Stimulated activated CD4-positive, alpha-beta T cell treated with anti-CD3 and anti-CD28 coated beads, Interleukin-2, amount 100 ng/mL, for 4 hours (primary cell): ENCODE measurements at places on chromosomes 5 and 9.

DNA sequence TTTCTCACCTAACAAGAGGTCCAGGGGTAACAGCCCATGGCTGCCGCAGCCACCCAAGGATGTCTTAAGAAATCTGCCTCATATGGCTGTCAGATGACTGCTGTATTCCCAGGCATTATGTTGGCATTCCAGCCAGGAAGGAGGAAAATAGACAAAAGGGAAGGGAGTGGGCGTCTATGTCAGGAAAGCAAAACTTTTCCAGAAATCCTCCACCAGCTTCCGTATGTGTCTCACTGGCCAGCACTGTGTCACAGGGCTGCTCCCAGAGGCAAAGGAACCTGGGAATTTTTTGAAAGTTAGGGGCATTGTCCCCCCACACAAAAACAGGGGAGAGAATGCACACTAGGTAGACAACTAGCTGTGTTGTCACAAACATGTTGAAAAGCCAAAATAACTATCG, 7.3 kb downstream of the BHMT2 start:
- no peak for DNase-seq

GRCh38 chr5:55904152-55904551, 53.0 kb downstream of the IL31RA start:
- no peak for DNase-seq

DNA sequence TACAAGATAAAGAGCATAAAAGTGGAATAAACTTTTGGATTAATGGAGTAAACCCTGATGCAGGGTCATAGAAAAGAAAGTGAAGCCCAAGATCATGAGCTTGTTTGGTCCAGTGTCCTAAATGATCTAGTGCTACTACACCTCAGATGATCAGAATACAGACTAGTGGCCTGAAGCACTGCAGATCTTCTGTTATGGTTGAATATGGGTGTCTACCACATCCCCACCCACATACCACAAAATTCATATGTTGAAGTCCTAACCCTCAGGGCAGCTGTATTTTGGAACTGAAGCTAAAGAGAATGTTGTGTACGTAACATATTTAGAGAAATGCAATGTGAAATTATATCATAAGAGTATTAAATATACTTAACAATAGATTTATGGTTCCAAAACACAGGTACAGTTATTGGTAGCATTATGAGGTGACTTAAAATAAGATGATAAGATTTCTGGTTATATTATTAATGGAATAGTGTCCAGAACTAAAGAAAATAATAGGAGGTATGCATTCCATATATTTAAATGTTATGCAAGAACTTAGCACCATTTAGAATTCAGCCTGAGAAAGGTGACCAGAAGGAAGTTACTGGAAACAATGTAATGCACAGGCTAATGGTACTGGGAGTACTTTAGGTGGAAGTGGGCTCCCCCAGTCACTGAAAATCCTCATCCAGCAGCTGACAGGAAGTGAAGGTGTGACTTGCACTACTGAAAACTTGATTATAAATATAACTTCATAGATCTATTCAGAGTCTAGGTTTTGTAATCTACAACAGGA, 1155.1 kb downstream of the TAF11L14 start:
- no peak for DNase-seq

GRCh38 chr5:133807348-133807747, 161.1 kb downstream of the C5orf15 start:
- DNase-seq, result no peak

- DNase-seq, result no peak
These were observed 357.7 kb downstream of the ARRDC3 start for GRCh38 chr5:91025449-91025848.

DNA sequence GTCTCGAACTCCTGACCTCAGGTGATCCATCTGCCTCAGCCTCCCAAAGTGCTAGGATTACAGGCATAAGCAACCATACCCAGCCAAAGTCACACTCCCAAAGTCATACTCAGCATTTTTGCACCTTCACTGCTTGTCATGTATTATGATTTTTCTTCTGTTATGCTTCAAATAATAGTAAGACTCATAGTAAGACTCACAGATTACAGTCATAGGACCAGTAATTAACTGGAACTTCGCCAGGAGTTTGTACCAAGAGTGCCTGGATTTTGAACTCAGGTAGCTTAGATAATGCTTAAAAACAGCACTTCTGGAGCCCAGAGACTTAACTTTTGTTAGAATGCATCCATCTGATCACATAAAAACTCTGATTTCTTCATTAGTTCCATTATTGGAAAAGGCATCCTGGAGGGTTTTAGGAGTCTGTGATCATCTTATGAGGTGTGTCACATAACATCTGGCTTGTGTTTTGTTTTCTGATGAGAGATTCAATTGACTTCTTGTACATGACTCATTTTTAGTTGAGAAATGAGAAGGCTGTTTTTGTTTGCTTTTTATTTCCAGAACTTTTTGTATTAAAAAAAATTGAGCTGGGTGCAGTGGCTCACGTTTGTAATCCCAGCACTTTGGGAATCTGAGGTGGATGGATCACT, 131.5 kb downstream of the ADAMTS19 start:
- no peak for DNase-seq

- DNase-seq, result no peak
These were observed 84.6 kb upstream of the SNX2 start for GRCh38 chr5:122690266-122690665.

DNA sequence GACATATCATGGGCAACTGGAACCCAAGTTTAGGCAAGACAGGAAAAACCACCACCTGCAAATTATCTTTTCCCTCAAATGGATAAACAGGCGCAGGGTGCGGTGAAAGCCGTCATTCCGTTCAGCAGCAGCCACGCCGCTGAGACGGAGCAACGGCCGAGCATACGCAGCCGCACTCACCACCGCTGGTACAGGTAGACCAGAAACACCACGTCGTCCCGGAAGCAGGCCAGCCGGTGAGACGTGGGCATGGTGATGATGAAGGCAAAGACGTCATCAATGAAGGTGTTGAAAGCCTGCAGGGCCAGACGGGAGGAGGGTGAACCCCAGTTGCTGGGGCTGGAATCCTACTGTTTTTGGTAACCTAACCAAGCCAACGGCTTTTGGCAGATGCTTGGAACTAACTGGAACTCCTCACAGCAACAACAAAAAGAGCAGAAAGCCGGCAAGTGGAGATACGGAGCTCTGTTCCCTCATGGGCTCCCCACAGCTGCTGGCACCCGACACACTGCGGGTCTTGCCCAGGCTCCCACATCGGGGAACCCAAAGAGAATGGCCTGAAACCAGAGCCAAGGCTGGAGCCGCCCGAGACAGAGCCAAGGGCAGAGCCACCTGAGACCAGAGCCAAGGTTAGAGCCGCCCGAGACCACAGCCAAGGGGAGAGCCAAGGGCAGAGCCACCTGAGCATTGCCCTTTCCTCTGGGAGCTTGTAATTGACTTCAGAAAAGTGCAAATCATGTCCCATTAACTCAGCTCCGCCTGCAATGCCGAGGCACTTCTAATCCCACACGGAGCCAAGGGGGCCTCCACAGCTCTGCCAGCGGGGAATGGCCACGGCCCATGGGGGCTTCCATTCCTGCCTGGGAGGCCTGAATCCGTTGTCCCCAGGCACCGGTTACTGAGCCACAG, 24.2 kb downstream of the CLPTM1L start:
- no peak for DNase-seq

DNA sequence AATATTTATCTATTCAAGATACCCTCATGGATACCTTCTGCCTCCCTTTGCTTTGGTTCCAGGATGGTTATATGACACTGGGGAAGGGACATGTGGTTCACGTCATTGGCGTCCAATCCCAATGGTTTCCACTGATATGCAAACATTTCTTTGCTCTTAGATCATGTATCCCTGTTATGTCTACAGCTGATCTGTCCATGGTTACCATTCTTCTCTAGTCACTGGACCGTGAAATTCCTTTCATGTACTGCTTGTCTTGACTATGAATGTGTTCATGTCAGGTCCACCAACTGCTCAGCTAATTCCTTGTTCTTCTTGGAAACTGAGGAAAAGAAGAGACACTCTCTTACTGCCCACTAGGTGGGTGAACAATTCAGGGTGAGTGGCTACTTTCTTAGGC, 391.1 kb upstream of the ZNF608 start:
- DNase-seq, result no peak

GRCh38 chr5:37834542-37835379, 5.1 kb downstream of the GDNF start:
- DNase-seq, result no peak

DNA sequence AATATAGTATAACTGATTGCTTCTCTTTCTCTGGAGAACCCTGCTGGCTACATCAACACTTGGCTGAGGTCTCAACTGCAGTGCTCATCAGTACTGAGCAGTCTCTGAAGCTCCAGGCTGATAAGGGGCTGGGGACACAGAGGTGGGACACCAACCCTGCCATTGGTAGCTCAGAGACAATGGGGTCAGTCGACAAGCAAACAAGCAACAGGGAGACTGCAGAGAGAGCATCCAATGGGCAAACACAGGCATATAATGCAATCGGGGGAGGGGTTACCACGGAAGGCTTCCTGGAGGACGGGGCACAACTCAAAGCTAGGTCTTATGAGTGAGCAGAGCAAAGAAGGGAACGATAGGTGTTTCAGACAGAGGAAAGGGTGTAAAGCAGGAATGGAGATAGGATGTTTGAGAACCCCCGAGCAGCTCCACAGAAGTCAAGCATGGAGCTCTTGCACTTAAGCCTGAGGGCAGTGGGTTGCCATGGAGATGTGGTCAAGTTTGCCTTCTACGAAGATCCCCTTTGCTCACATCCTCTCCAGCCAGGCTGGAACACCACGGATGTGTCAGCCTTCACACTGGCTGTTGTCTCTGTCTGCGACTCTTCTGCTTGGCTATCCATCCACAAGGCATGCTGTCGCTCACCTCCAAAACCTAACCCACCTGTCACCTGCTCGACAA, 21.5 kb upstream of the AKNA start:
- no peak for DNase-seq

GRCh38 chr5:176174345-176175025, 63.7 kb upstream of the SIMC1 start:
- no peak for DNase-seq

GRCh38 chr9:36128349-36128748, 8.2 kb upstream of the GLIPR2 start:
- no peak for DNase-seq

GRCh38 chr9:33453286-33453860, 6.0 kb upstream of the AQP3 start:
- no peak for DNase-seq

- no peak for DNase-seq
These were observed 240.5 kb upstream of the CCNH start for GRCh38 chr5:87653242-87653641.

DNA sequence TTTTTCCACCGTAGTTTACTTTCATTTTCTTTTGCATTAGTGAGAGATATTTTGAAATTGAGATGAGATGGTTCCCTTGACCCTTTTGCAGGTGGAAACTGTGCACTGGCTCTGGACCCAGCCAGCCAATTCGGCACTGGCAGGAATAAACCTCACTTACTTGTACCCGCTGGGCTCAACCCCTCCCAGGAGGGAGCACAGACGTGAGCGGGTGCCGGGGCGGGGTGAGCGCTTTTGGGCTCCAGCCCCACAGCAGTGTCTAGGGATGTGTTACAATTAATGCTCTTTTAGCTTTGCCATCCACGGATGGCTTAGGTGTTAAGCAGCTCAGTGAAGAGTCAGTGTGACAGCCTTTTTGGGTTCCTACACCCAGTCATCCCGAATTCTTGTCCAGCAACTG, 766.1 kb upstream of the CHD1 start:
- DNase-seq, result no peak

DNA sequence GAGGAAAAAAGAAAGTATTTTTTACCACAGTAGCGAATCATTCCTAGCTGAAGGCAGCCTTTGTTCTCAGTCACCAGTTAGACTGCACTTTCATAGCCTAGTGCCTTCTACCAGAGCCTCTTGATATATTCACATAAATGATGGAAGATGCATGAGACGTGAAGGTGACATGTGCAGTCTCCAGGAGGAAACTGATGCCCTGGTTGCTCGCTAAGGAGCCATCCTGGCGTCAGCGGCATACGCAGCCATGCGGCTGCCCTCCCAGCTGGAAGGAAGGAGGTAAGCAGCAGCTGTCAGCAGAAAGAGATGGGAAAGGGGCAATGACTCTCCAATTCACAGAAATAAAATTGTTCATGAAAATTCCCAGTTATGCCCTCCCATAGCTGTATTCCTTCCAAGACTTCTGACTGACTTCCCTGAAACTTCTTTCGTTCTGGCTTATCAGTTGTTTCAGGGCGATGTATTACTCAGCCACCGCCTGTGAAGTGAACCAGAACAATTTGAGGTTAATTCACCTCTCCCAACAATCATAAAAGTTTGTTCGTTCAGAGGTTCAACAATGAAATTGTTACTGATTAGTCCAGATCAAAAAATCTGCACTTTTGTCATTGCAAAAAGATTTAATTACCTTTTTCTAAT, 331.2 kb downstream of the NR2F1-AS1 start:
- no peak for DNase-seq
